Articular chondrocyte of knee joint (primary cell): ENCODE measurements at places on chromosomes 5 and 9. TPM values are rescaled to one million over a fixed set of nuclear protein-coding genes. Genes with fewer than 3 reads are reported as not detected.

The IFNA13 gene
- 0.11 TPM in 1 of 2 replicates, not detected in the other for total RNA-seq

The QRFP gene
- total RNA-seq = not detected in 2 replicates

The GABRA6 gene
- not detected in 2 replicates for total RNA-seq

The THBS4 gene
- total RNA-seq = 1.0 and 2.3 TPM in 2 replicates

The DCAF12 gene
- total RNA-seq = 22.7 and 23.3 TPM in 2 replicates

The SPAG8 gene
- 0.52 and 1.2 TPM in 2 replicates for total RNA-seq

The VCAN gene
- 337 and 413 TPM in 2 replicates for total RNA-seq
